Heart right ventricle (tissue), 16 donors: ENCODE measurements at places on chromosomes 11 and 22. TPM values are rescaled to one million over a fixed set of nuclear protein-coding genes. Genes with fewer than 3 reads are reported as not detected.

The KRTAP5-10 gene
- total RNA-seq, result not detected

The LMF2 gene
- 37.5 TPM for total RNA-seq

The POTEH gene
- total RNA-seq, result not detected

The ALX4 gene
- total RNA-seq, result 0.07 TPM

DNA sequence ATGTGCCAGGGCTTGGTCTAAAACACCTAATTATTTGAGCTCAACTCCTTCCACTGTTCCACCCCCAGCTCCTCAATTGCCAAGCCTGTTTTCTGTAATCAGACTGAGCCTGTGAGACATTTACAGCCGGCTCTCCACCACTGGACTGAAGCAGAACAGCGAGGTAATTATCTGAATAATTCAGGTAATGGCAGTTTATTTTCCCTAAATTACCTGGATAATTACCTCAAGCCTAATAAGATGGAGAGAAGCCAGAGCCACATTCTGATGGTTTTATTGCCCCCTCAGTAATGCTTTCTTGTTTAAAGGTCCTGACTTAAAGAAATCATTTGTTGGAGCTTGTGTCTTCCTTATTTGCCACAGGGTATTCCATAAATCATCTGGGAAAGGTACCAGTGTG lies 64.2 kb downstream of the FZD4 start:
- H3K4me1 ChIP-seq, result peaks cover under 1% of the 10 kb centered on the region
- H3K36me3 ChIP-seq, result no peaks in the 10 kb centered on the region
- H3K4me3 ChIP-seq, result no peak overlapping the region
- no peaks in the 10 kb centered on the region for H3K27me3 ChIP-seq

- no peak for DNase-seq
- H3K36me3 ChIP-seq, result no peaks in the 10 kb centered on the region
- no peak overlapping the region for H3K4me3 ChIP-seq
- no peaks in the 10 kb centered on the region for H3K27me3 ChIP-seq
- no peak overlapping the region for H3K27ac ChIP-seq
- H3K4me1 ChIP-seq, result peaks cover 25% of the 10 kb centered on the region
Measured at GRCh38 chr11:45102361-45102809, 44.1 kb upstream of the PRDM11 start.

The C11orf21 gene
- total RNA-seq, result 15.1 TPM

GRCh38 chr11:74257959-74258553 lies 53.4 kb downstream of the P4HA3 start:
- DNase-seq, result peak; percentile 50
- no peaks in the 10 kb centered on the region for H3K4me1 ChIP-seq
- peaks cover 8% of the 10 kb centered on the region for H3K36me3 ChIP-seq
- no peaks in the 10 kb centered on the region for H3K27me3 ChIP-seq
- no peak overlapping the region for H3K27ac ChIP-seq
- no peak overlapping the region for H3K4me3 ChIP-seq

The MEI1 gene
- total RNA-seq, result not detected

- no peaks in the 10 kb centered on the region for H3K36me3 ChIP-seq
- no peaks in the 10 kb centered on the region for H3K27me3 ChIP-seq
- no peaks in the 10 kb centered on the region for H3K4me1 ChIP-seq
- DNase-seq, result no peak
- no peak overlapping the region for H3K4me3 ChIP-seq
- H3K27ac ChIP-seq, result no peak overlapping the region
Measured at GRCh38 chr11:111120161-111120560, 125.4 kb upstream of the POU2AF2 start.

The FBLN1 gene
- 44.8 TPM for total RNA-seq

DNA sequence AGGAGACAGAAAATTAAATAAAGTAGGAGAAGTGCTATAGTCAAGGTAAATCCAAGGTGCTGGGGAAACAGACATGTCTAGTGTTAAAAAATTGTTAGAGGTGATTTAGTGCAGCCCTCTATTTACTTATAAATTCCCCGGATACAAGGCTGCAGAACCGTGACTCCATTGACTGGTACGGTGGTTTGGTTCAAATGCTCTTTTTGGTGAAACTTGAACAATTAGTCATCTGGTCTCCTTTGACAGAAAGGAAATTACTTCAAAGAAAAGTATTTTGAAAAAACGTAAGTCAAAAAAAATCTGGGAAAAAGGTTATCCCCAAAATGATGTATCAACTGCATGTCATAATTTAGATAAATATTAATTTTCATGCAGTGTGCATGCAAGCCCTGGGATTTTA lies 399.2 kb downstream of the CNTN5 start:
- H3K4me1 ChIP-seq, result no peaks in the 10 kb centered on the region

GRCh38 chr11:72609045-72609444 lies 65.2 kb downstream of the PDE2A start:
- H3K4me1 ChIP-seq, result peaks cover 32% of the 10 kb centered on the region
- no peak overlapping the region for H3K4me3 ChIP-seq
- H3K27ac ChIP-seq, result no peak overlapping the region
- H3K36me3 ChIP-seq, result no peaks in the 10 kb centered on the region
- no peaks in the 10 kb centered on the region for H3K27me3 ChIP-seq

DNA sequence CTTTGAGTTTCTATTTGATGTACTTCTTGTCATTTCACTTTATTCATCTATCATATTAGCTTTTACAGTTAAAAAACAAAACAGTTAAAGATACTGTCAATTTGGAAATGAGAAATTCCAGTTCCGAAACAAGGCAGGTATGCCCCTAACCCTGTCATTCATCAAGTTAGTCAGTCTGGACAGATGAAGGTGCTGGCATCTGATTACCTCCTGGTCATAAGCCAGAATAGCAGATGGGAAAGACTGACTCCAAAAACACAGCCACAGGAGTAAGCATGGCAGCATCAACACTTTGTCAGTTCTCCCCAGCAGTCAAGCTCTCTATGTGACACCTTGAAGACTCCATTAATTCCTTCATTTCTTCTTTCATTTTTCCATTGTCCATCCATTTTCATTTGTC lies 4.3 kb downstream of the LRRC51 start:
- no peak overlapping the region for H3K4me3 ChIP-seq
- DNase-seq, result no peak
- peaks cover 5% of the 10 kb centered on the region for H3K4me1 ChIP-seq

GRCh38 chr11:3368199-3368598 lies 10.7 kb downstream of the ZNF195 start:
- H3K4me1 ChIP-seq, result no peaks in the 10 kb centered on the region
- no peaks in the 10 kb centered on the region for H3K27me3 ChIP-seq
- H3K27ac ChIP-seq, result no peak overlapping the region
- H3K36me3 ChIP-seq, result peaks cover 54% of the 10 kb centered on the region
- DNase-seq, result no peak

The BTG4 gene
- not detected for total RNA-seq

DNA sequence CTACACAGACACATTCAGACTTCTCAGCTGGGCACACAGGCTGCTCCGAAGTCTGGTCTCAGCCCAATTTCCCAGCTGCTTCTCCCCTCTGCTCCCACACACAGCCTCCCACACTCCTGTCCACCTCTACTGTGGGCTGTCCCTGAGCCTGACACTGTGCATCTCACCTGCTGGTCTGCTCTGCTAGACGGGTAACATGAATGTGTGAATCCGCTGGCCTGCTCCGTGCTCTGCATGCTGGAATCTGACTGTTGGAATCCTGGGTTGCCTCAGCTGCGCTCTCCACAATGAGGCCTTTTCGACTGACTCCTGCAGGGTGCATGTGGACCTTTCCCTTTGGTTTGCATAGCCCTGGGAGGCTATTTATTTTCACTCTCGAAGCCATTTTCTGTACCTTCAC lies 489.5 kb upstream of the B3GAT1 start:
- DNase-seq, result no peak
- no peak overlapping the region for H3K4me3 ChIP-seq
- no peaks in the 10 kb centered on the region for H3K36me3 ChIP-seq

The MAJIN gene
- total RNA-seq, result not detected

- peaks cover 3% of the 10 kb centered on the region for H3K36me3 ChIP-seq
- no peak overlapping the region for H3K4me3 ChIP-seq
- no peaks in the 10 kb centered on the region for H3K27me3 ChIP-seq
- DNase-seq, result no peak
- peaks cover 32% of the 10 kb centered on the region for H3K4me1 ChIP-seq
Measured at GRCh38 chr22:43155789-43156188, 4.4 kb downstream of the TSPO start.

The PHOX2A gene
- total RNA-seq, result not detected

DNA sequence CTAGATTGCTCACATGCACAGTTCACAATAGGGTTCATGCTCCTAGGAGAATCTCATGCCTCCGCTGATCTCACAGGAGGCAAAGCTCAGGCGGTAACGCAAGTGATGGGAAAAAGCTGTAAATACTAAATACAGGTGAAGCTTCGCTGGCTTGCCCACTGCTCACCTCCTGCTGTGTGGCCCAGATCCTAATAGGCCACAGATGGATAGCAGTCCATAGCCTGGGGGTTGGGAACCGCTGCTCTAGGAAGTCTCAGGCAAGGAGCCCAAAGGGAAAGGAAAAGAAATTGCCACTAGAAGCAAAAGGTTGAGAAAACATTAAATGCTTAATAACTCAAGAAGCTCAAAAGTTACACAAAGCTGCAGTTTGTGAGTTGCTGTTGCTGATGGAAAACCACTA lies 3.2 kb upstream of the TRPC6 start:
- H3K36me3 ChIP-seq, result no peaks in the 10 kb centered on the region
- peaks cover 4% of the 10 kb centered on the region for H3K27me3 ChIP-seq
- H3K4me3 ChIP-seq, result no peak overlapping the region
- DNase-seq, result no peak

DNA sequence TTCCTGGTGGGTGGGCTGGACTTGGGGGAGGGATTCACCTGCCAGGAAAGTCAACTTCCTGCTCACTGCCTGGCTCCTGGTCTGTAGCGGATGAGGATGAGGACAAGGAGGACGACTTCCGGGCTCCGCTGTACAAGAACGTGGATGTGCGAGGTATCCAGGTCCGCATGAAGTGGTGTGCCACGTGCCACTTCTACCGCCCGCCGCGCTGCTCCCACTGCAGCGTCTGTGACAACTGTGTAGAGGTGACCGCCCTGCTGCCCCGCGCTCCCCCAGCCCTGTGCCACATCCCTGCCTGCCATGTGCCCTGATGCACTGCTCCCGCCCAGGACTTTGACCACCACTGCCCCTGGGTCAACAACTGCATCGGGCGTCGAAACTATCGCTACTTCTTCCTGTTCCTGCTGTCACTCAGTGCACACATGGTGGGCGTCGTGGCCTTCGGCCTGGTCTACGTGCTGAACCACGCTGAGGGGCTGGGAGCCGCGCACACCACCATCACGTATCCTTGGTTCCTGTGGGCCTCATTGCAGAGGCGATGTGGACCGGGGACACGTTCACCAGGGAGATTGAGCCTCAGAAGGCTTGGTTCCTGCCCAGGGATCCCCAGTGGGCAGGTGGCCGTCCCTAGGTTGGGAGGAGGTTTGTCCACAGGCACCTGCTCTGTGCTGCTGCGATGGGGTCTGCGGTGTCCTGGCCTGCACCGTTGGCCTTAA lies 7.9 kb downstream of the ZDHHC8 start:
- H3K4me1 ChIP-seq, result peaks cover 45% of the 10 kb centered on the region
- H3K27ac ChIP-seq, result no peak overlapping the region
- no peak for DNase-seq
- H3K4me3 ChIP-seq, result no peak overlapping the region
- no peaks in the 10 kb centered on the region for H3K27me3 ChIP-seq

The KCNK4 gene
- total RNA-seq, result not detected

The UBQLN3 gene
- total RNA-seq, result 0.20 TPM

DNA sequence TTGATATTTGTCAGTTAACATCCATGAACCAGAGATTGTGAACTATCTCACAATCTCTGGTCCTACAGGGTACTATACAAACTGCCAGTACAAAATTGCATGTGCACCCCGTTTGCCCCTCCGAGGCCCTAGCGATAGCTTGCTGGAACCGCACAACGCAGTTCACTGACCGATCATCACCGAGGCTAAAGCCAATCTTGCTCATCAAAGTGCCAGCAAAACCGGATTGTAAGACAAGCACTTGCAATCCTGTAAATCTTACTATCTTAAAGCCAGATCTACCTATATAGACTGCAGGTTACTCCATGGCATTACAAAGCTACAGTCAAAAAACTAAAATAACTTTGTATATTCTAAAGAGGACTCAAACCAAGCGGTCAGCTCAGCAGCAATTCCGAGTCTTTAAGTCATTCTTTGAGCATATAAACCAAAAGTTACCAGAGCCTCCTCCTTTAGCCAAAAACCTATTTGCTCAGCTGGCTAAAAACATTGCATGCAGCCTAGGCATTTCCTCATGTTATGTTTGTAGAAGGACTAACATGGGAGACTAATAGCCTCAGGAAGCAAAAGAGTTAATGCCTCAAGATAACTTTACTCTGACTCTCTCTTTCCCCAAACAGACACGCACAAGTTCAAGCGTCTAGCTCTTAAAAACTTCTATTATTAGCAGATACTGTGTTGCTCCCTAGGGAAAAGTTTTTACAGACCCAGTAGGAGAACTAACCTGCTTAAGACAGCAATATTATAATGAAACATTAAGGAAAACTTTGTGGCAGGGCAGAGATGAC lies 30.7 kb upstream of the CPT1A start:
- H3K4me3 ChIP-seq, result peak overlapping the region; percentile 1
- peaks cover 29% of the 10 kb centered on the region for H3K4me1 ChIP-seq
- DNase-seq, result no peak
- no peaks in the 10 kb centered on the region for H3K36me3 ChIP-seq
- no peak overlapping the region for H3K27ac ChIP-seq
- H3K27me3 ChIP-seq, result no peaks in the 10 kb centered on the region

- peak overlapping the region; percentile 17 for H3K4me3 ChIP-seq
- H3K27ac ChIP-seq, result no peak overlapping the region
Measured at GRCh38 chr11:66386171-66387069, 14.9 kb upstream of the SLC29A2 start.

DNA sequence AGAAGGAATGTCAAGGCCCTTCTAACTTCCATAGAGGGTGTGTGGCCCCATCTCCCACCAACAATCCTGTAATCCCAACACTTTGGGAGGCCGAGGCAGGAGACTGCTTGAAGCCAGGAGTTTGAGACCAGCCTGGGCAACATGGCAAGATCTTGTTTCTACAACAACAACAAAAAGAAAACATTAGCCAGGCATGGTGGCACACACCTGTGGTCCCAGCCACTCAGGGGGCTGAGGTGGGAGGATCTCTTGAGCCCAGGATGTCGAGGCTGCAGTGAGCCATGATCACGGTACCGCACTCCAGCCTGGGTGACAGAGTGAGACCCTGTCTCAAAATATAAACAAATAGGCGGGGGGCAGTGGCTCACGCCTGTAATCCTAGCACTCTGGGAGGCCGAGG lies 16.9 kb downstream of the TSPAN32 start:
- H3K4me1 ChIP-seq, result peaks cover 23% of the 10 kb centered on the region
- H3K27me3 ChIP-seq, result no peaks in the 10 kb centered on the region
- no peak for DNase-seq
- no peak overlapping the region for H3K4me3 ChIP-seq

- H3K4me1 ChIP-seq, result peaks cover 9% of the 10 kb centered on the region
- DNase-seq, result peak; percentile 41
- no peaks in the 10 kb centered on the region for H3K27me3 ChIP-seq
- no peak overlapping the region for H3K4me3 ChIP-seq
- H3K36me3 ChIP-seq, result no peaks in the 10 kb centered on the region
- H3K27ac ChIP-seq, result no peak overlapping the region
Measured at GRCh38 chr11:66559142-66559865, 9.1 kb downstream of the CTSF start.
